ENCODE measurements at places on chromosomes 6 and 20.

DNA sequence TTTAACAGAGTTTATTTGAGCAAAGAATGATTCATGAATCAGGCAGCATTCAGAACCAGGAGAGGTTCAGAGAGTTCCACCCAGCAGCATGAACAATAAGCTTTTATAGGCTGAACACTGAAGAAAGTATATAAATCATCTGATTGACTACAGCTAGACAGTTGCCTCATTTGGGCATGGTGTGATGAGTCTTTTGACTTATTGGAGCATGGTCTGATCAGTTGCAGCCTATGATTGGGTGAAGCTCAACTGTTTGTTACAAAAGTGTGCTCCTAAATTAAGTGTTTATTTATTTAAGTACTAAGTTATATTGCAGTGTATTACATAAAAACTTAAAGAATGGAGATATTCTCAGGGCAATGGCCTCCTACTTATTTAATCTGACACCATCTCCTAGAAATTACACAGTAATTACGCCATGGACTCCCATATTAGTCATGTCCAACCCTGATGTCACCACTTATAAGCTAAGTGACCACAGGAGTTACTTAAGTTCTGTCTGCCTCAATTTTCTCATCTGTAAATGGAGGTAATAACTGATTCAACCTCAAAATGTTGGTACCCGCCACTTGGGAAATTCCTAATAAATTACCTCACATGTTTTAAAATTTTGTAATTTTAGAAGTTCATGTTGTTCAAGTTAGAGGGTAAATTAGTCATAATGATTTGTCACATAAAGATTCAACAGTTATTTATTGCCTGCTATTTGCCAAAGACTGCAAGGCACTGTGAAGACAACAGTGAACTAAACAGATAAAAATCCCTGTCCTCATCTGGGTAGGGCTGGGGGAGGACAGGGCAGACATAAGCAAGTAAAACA is 15.2 kb upstream of the ROS1 start:
- peak; percentile 87 for DNase-seq

DNA sequence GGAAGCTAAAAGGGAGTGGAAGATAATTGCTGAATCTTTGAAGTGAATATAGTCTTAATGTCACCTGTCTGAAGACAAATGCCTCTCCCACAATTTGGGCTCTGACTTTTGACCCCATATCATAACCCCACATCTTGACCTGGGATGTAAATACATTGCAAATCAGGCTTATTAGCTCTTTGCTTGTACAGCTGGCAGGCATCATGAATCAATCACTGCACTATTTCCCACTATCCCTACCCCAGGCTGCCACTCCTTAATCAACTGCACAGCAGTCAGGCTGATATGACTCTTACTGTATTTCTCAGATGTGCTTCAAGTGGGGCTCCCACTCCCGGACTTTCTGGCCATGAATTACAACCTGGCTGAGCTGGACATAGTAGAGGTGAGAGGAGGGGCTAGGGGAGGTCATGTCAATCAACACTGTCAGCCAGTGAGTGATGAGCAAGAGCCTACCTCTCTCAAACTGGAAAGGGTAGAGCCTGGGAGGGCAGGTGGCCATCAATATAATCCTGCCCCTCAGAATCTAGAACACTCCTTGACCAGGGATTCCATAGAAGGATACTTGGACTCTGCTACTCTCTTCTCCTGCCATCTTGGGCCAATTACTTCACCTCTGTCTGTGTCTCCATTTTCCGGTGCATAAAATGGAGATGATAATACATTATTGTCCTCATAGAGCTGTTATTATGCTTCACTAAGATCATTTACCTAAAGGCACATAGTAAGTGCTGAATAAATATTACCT is 10.5 kb upstream of the BPIFB3 start:
- no peak for DNase-seq

DNA sequence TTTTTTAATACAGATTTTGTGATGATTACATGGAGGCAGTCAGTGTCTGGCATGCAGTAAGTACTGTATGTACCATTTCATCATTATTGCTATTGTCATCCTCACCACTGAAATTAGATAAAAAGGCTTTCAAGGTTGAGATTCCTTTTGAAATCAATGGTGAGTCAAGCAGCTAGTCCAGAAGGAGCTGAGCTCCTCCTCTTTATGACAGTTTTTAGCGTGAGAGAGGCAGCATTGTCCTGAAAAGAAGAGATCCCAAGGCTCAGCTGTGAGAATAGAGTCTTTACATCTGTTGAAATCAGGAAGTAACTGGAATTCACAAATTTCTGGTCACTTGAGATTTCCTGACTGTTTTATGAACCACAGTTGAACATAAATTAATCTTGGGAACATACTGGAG is 161.9 kb downstream of the PAX1 start:
- no peak for DNase-seq

GRCh38 chr6:94213226-94213625 is 793.9 kb upstream of the EPHA7 start:
- no peak for DNase-seq

DNA sequence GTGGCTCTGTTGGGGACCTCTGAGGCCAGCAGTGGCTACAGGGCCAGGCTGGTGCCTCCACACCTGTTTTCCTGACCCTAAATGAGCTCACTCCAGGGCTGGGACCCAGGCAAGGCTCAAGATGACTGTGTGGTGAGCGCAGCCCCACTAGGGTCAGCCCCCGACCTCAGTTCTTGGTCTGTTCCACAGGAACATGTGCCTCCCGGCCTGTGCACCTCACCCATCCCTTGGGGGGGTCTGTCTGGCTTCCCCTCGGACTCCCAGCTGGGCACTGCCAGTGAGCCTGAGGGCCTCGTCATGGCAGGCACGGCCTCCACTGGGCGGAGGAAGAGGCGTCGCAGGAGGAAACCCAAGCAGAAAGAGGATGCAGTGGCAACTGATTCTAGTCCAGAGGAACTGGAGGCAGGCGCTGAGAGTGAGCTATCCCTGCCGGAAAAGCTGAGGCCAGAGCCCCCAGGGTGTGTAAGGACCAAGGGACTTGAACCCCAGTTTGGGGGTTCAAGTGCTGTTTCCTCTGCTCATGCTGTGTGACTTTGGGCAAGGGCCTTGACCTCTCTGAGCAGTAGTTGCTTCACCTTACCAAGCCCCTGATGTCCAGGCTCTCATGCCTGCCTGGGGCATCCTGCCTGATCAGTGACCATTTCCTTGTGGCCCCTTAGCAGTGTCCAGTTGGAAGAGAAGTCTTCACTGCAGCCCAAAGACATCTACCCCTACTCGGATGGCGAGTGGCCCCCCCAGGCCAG is 8.0 kb downstream of the LPIN3 start:
- DNase-seq = no peak

GRCh38 chr20:3603108-3603507 is 60.1 kb downstream of the GFRA4 start:
- no peak for DNase-seq

All from astrocyte of the spinal cord (primary cell).